ENCODE measurements at places on chromosomes 16 and 17.
A peak's percentile ranks its signal among the peaks of the same experiment; 100 is the strongest.

GRCh38 chr17:27666831-27667560 is 36.0 kb downstream of the LGALS9 start:
- DNase-seq, result no peak

- DNase-seq, result no peak
Observed at GRCh38 chr17:73478768-73479424, 165.3 kb downstream of the SDK2 start.

GRCh38 chr16:4314532-4315185 is 1.2 kb upstream of the GLIS2 start:
- DNase-seq, result peak; percentile 52

DNA sequence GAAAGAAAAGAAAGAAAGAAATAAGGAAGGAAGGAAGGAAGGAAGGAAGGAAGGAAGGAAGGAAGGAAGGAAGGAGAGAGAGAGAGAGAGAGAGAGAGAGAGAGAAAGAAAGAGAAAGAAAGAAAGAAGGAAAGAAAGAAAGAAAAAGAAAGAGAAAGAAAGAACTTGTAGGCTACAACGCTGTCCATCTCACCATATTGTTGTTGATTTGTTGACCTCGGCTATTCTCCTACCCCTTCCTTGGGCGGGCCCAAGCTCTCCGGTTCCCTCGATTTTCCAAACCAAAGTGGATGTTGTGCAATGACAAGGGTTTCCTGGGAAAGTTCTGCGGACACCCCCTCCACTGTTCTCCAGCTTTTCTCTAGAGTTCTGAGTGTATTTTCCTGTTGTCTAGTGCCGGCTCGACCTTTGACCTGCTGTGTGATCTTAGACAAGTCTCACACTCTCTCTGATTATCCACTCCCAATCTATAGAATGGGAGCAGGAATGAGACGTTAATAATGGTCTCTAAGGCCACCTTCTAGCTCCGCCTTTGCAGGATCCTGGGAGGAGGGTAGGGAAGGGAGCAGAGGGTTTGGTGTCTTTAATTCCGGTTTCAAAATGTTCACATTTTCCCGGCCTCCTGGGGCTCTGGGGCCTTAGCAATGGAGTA is 1.6 kb downstream of the IRX6 start:
- no peak for DNase-seq

DNA sequence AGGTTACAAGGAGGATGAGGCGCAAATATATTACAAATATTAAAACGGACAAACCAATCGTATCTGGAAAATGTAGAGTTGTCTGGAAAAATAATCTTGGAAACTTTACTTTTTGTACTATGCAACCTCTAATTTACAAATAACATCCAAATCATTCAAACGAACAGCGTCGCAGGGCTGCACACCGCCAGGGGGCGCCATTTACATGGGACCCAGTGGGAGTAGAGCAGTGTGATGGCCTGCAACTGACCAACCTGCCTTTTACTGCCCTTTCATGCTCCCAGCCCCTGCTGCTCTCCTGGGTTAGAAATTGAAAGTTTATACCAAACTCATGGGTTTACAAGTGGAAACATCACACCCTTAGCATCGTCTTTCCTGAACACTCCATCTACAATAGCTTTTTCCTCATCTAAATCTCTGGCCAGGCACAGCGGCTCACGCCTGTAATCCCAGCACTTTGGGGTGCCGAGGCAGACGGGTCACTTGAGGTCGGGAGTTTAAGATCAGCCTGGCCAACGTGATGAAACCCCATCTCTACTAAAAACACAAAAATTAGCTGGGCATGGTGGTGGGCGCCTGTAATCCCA is 10.0 kb downstream of the PITPNC1 start:
- DNase-seq, result peak; percentile 29

GRCh38 chr16:12315330-12316136 is 339.0 kb downstream of the SNX29 start:
- no peak for DNase-seq

DNA sequence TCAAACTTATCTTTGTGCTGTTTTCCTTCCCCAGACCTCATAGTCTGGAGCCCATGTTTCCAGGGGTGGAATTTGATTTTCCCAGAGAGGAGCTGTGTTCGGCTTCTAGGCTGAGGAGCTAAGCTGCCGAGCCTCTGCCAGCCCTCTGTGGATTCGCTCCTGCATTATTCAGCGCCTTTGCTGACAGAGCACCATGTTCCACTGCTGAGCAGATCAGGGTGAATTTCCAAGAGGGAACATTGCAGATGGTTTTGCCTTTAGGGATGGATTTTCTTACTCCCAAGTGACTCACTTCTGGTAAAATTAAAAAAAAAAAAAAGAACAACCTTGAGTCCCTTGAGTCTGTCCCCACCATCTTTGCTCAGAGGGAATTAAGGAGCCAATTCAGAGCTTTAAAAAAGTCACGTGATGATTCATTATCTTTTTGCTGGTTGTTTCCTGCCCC is 229.5 kb downstream of the PRKCA start:
- no peak for DNase-seq

- DNase-seq, result no peak
Observed at GRCh38 chr17:58421711-58422110, 4.4 kb upstream of the RNF43 start.

- DNase-seq, result no peak
Observed at GRCh38 chr17:63109661-63110060, 143.6 kb downstream of the TANC2 start.

DNA sequence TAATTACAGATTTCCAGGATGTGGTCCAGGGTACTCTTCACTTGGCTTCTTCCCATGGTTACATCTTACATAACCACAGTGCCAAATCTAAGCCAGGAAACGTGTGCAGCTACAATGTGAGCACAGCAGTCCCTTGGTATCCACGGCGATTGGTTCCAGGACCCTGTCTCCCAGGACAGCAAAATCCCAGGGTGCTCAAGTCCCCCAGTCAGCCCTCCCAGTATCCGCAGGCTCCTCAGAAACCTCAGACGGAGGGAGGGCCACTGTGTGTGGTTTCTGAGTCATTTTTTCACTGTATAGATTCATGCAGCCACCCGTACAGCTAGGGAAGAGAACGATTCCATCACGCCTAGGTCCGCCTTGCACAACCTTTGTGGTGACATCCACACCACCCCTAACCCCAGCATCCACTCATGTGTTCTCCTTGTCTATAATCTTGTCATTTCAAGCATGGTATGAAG is 11.1 kb upstream of the ATP2C2 start:
- DNase-seq, result no peak

DNA sequence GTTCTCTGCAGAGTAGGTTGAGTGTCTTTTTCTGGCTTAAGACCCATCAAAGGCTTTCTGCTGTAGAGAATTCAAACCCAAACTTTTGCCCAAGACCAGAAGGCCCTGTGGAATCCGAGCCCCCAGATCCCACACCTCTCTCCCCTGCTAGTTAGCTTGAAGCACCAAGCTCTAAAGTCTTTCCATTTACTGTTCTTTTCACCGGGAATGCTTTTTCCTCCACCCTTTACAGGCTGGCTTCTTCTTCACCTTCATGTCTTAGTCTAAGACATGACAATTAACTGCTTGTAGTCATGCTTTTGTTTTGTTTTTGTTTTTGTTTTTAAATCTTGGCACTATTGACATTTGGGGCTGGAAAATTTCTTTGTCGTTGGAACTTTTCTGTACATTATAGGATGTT is 15.5 kb downstream of the HSD17B2 start:
- DNase-seq, result no peak

DNA sequence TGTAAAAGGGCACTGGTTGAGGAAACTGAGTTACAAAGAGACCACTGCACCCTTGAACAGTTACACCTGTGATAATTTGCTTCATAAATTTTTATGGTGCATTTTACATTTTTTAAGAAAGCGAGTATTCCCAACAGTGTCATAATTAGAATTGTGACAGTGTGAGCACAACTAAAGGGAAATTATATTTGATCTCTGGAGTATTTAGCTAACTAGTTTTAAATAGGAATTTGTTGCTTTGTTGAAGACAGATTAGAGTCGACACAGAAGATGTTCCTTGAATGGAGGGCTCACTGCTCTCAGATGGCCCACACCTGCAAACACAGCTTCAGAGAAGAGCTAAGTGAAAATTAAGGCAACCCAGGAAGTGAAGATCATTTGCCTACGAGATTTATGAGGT is 555.0 kb upstream of the GOT2 start:
- no peak for DNase-seq

GRCh38 chr16:88208112-88208511 is 174.6 kb upstream of the ZNF469 start:
- no peak for DNase-seq

GRCh38 chr17:19752216-19753050 is 4.3 kb upstream of the ALDH3A1 start:
- no peak for DNase-seq

DNA sequence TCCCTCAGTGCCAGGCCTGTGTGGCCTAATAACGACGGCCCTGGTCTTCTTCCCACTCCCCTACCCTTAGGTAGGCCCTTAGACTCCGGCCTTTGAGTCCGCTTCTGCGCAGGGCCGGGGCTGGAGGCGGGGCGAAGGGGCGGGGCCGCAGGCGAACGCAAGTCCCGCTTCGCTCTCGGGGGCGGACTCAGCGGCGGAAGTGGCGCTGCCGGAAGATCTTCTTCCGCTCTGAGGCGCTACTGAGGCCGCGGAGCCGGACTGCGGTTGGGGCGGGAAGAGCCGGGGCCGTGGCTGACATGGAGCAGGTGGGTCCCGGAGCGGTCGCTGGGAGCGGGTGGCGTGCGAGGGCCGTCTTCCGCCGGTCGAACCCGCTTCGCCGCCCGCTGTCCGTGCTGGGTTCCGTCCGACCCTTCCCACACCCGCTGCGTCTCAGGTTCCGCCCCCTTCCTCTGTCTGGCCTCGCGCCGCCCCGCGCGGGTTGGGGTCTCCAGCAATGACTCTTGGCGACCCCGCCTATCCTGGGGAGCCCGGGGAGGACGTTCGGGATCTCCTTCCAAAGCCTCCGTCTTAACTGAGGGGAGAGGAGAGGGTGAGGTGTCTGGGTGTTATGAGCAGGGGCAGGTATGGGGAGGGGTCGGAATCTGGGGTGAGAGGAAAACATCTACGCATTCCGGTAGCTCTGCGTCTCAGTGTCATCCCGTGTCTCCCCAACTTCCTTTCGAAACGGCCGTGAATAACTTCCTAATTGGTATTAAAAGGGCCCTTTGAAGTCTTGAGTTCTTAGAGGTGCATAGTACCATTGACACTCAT is at the start of gene STARD3:
TSS of gene STARD3 (plus strand) at position 218 of the 810 bp plus-strand sequence. CDS start 16,388 bp downstream, outside the sequence.
- DNase-seq, result peak; percentile 88

DNA sequence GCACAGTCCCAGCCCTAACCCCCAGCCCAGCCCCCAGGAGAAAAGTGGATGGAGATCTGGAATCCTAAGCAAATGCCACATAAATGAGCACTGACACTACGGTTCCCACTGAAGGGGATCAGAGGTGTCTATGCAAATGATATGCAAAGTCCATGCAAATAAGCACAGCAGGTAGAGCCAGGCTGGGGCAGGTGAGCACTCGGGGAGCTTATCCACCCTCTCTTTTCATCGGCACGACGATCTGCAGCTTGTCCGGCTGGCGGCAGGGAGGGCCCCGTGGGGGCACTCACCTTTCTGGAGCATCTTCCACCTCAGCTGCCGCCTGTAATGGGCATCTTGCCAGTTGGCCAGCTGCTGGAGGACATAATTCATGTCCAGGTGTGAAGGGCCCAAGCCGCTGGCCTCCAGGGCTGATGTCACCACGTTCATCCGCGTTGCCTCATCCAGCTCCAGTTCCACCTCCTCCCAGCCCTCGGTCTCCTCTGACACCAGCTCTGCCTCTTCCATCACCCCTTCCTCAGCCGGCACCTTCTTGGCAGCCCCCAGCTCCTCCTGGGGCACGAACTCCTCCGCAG is 9.9 kb downstream of the HAP1 start:
- no peak for DNase-seq

DNA sequence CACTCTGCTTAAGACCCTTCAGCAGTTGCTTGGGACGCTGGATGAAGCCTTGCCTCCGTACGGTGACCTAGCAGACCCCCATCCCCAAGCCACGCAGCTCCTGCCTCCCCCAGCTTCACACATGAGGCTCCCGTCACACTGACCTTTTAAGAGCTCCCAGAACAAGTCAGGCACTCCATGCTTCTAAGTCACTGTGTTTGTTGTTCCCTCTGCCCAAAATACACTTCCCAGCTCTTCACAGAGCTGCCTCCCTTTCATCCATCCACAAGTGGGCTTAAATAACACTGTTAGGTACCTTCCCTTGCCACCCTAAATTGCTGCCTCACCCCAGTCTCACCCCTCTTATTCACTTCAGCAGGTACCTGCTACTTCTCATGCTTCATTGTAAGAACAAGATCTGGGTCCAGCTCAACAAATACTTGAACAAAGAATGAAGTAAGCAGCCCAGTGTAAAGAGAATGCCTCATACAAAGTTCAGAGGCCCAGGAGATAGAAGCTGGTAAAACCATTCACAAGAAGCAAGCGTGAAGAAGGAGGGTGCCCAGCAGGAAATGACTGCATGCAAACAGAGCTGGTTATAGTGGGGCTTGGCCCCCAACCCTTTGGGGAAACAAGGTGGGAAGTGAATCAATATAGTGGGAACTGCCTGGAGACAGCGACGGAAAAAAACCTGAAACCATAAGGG is 5.8 kb downstream of the ZC3H7A start:
- no peak for DNase-seq

GRCh38 chr16:53091466-53092211 is 36.8 kb downstream of the CHD9 start:
- no peak for DNase-seq

DNA sequence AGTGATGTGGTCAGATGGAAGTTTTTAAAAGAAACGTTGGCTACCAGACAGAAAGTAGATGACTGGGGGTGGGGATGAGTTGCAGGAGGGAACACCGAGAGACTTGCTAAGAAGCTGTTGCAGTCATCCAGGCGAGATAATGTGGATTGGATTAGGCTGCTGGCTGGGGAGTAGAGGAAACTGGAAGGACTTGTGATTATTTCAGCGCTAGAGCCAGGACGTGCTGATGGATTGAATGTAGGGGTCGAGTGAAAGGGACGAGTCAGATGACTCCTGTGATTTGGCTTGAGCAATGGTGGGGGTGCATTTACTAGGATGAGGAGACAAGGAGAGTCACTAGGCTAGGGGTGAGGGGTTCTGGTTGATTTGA is 88.5 kb downstream of the CLEC16A start:
- DNase-seq, result no peak

- no peak for DNase-seq
Observed at GRCh38 chr16:57613514-57613913, 14.9 kb upstream of the ADGRG1 start.

DNA sequence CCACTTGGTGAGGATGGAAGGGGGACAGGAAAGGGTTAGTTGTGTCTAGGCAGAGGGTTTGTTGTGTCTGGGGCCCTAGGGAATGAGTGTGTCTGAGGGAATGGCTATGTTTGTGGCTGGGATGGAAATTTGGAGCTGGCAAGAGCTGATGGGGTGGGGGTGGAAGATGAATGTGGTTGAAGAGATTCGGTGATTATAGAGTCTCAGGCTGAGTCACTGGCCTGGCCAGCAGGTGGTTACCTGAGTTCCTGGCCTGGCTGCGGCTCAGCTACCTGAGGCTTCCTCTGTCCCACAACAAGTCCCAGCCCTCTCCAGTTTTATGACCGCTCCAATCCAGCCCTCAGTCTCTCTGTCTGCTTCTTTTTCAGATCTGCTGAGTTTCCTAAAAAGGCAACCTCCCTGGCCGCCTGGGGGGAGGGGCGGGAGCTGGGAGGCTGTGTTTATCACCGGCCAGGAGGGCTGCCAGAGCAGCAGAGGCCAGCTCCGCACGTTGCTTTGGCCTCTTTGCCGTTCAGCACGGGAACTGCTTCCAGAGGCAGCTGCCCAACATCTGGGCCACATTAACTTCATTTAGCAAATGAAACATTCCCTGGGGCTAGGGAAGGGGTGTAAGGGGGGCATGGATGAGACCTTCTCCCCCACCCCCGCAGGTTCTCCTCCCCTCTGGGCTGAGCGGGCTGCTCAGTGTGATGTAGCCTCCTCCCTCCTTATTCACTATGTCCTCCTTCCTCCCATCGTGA is 21.8 kb downstream of the ITGB3 start:
- no peak for DNase-seq
